ENCODE measurements at places on chromosomes 3 and 15.

- no peak for DNase-seq
Observed at GRCh38 chr3:151328298-151328995, 902 bp downstream of the P2RY13 start.

DNA sequence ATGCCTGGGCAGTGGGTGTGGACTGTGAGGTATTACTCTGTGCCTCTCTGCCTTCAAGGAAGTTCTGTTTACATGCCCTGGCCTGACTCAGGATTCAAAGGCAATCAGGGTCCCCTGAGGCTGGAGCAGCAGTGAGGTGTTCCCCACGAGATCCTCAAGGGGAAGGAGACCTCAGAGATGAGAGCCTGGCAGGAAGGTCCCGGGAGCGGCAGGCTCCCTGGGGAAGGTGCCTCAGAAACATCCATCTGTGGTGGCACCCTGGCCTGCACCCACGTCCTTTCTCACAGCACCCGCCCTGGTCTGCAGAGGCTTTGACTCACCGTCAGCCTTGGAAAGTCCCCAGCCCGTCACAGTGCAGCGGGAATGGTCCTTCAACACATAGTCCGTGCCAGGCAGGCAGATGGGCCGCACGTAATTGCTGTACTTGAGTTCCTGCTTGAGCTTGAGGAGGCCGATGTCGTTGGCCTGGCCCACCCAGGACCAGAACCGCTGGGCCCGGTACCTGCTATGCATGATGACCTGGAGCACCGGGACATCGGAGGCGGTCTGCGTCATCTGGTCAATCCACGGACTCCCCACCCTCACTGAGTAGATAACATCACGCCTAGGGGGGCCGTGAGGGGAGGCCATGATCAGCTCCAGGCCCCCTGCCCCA is 3.6 kb downstream of the PRSS50 start:
- DNase-seq, result no peak

- DNase-seq, result no peak
Observed at GRCh38 chr3:102571006-102571405, 136.2 kb downstream of the ZPLD1 start.

- DNase-seq, result no peak
Observed at GRCh38 chr3:42175386-42176240, 84.5 kb downstream of the TRAK1 start.

GRCh38 chr3:98561727-98562521 is 30.1 kb downstream of the GPR15 start:
- no peak for DNase-seq

Data from NCI-H524 treated with DMSO at 0.1 percent for 48 hours (cell line).